8988T (cell line): ENCODE measurements at places on chromosomes 4 and X.

DNA sequence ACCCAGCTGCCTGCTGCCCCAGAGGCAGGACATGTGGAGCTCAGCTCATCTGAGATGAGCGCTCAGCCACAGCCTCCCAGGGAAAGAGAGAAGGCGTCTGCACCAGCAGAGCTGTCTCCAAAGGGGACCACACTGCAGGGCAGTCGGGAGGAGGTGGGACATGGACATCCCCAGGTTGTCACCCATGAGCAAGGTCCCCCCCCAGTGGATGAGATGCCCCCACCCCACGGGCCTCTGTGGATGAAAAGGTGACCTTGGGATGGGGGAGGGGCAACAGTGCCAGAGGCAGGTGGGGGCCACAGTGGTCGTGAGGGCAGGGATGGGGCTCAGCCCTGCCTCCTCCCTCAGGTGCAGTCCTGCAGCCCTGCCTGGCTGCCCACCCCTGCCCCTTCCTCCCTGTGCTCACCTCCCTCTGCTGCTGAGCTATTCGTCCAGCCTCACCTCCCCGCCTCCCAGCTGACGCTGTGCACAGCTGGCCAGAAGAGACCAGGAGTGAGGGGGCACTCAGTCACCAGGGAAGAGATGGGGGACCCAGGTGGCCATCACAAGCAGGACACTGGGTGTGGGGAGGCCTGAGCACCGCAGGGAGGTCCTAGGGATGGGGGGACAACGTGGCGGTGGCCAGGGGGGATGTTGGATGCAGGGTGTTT is 9.3 kb downstream of the NKX1-1 start:
- peak; percentile 21 for DNase-seq

- DNase-seq, result no peak
These were observed 340.1 kb upstream of the NR3C2 start for GRCh38 chr4:148782284-148782683.

- no peak for DNase-seq
These were observed 106.5 kb downstream of the CPZ start for GRCh38 chr4:8699063-8699385.

DNA sequence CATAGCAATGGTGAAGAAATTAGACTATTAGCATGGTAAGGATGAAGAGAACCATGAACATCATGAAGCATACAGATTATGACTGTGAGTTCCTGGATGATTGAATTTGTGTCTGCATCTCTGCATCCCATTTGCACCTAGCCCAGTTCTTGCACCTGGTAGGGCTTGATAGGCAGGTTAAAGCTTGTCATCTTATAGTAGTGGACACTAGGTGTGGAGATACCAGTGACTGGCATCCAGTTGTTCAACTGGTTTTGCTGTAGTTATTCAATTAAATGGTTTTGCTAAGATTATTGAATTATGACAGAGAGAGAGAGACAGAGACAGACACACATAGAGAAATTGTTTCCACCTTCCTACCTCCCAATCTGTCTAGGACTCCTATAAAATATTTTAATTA is 5.0 kb downstream of the ADH7 start:
- DNase-seq, result no peak

DNA sequence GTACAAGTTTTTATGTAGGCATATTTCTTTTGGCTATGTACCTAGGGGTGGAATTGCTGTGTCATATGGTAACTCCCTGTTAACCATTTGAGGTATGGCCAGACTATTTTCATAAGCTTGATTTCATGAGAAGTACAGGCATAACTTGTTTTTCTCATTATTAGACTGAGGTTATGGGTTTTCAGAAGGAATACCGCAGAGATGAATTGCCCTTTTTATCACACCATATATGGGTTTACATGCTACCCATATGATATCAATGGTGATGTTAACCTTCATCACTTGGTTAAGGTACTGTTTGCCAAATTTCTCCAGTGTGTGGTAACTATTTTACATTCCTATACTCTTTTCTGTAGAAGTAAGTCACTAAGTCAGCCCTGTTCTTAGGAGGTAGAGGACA is 23.5 kb downstream of the RAB40A start:
- DNase-seq, result no peak

- no peak for DNase-seq
These were observed 63.6 kb downstream of the KIF4A start for GRCh38 chrX:70353514-70353913.

DNA sequence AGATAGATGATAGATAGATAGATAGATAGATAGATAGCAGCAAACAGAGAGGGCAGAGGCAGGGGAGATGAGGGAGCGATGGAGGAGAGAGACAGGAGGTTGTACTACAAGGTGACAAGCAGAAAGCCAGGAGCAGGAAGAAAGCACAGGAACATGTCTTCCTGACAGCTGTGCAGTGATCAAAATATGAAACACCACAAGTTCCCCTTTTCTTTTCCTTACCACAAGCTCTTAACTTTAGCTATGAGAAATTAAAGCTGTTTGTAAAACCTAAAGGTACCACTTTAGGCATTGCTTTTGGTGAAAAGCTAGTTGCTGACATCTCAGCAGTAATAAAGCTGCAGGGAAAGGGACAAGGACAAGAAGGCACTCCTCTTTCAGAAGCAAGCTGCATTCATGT is 9.1 kb upstream of the MAGED4B start:
- DNase-seq, result no peak

- no peak for DNase-seq
These were observed 22.1 kb upstream of the SMIM14 start for GRCh38 chr4:39660757-39661156.

- peak; percentile 7 for DNase-seq
These were observed 90.2 kb downstream of the CXCL13 start for GRCh38 chr4:77695774-77696173.

DNA sequence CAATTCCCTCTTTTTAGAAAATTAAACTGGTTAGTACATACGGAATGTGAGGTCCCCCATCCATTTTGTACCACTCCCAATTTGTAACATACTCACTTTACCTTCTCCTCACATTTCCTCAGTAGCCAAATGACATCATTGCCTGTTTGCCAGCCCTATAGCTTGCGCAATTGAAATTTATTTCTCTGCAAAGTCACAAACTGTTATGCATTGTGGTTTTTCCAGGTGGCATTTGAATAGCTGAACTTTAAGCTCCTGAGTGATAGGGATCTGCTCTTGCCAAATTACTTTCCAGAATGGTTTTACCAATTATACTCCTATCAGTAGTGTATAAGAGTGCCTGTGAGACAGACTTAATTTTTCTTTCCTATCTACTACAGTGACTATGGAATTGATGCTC is 7.7 kb downstream of the COL4A5 start:
- no peak for DNase-seq

GRCh38 chr4:71608678-71609071 is 175.2 kb downstream of the GC start:
- DNase-seq, result no peak

DNA sequence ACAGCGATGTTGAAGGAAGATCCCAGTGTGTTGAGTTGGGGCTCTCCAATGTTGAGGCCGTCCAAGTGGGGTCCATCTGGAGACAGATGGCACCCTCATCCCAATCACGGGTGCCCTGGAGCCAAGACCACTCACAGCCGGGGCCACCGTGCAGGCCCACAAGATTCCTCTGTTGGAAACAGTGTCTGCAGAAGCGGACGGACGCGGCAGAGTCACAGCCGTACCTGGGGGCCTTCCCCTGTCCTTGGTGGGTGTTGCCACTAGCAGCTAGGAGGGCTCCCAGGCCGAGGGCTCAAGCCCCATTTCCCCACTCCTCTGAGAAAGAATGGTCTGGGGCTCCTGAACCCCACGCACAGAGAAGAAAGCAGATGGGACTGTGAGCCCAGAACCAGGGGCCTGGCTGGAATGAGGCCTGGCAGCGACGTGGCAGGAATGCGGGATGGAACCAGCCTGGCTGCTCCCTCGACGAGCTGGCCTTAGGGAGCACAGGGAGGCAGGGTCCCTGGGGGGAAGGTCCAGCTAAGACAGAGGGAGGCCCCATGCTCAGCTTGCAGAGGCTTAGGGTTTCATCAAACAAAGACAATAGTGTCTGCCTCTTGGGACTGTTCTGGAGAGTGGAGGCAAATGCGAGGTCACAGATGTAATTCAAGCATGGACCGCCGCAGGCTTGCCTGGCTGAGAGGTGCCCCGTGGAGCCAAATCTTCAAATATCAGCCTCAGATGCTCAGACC is 228.9 kb downstream of the AFAP1 start:
- no peak for DNase-seq

DNA sequence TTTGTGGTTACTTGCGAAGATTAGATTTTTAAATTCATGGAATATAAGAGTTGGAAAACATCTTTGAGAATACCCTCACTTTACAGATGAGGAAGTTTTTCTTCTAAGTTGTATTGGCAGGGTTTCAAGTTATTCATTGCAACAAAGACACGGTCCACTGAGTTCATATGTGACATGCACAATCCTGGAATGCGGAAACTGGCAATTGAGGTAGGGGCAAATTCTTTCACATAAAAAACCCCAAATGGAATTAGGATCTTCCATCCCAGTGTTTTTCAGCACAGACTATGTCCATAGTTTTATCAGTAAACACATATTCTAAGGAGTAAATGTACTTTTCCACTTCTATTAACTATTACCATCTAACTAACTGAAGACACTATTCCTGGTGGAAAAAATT is 81.8 kb upstream of the NAP1L5 start:
- DNase-seq, result no peak

GRCh38 chr4:142126890-142127497 is 490.6 kb downstream of the IL15 start:
- DNase-seq, result no peak

GRCh38 chr4:126890994-126891393 is 741.8 kb upstream of the INTU start:
- DNase-seq, result no peak

DNA sequence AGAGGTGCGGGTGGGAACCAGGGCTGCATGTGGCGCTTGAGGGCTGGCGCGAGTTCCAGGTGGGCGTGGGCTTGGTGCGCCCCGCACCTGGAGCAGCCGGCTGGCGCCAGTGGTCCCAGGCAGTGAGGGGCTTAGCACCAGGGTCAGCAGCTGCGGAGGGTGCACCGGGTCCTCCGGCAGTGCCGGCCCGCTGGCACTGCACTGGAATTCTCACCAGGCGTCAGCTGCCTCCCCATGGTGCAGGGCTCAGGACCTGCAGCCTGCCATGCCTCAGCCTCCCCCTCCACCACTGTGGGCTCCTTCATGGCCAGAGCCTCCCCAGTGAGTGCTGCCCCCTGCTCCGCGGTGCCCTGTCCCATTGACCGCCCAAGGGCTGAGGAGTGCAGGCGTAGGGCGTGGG is 174.0 kb downstream of the ADAM29 start:
- no peak for DNase-seq

DNA sequence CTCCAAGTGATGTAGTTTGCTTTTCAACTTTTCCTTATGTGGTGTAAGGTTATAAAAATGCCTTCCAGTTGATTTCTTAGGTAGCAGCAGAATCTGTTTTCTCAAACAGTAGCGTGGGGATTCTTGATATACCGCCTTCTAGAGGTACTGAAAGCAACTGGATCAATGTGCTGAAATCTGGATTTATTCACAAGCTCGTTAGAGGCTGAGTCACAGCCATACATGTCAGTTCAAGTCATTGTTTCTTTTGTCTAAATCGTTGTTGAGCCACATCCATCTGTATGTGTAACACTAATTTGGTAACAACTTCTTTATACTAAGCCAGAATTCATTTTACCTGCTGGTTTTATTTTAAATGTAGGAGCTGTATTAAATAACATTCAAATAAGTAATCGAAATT is 200.0 kb upstream of the MAD2L1 start:
- no peak for DNase-seq

- DNase-seq, result no peak
These were observed 930.7 kb downstream of the CCSER1 start for GRCh38 chr4:91057871-91058270.

DNA sequence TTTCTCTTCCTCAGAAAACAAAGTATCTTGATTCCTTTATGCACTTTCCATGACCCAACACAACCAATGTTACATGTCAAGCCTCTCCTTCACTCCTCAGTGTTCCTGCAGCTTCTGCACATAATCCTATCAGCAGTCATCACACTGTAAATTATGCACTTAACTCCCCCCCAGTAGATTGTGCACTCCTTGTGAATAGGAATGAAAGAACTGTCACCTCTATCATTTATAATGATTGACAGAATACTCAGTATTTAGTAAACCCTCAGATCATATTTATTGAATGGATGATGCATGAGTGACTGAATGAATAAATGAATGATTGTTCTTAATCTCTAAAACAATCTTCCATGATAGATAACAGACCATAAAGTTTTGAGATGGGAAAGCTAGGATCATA is 253.3 kb downstream of the HS3ST1 start:
- no peak for DNase-seq

- DNase-seq, result no peak
These were observed 589.7 kb downstream of the SPRY1 start for GRCh38 chr4:123986268-123986798.

DNA sequence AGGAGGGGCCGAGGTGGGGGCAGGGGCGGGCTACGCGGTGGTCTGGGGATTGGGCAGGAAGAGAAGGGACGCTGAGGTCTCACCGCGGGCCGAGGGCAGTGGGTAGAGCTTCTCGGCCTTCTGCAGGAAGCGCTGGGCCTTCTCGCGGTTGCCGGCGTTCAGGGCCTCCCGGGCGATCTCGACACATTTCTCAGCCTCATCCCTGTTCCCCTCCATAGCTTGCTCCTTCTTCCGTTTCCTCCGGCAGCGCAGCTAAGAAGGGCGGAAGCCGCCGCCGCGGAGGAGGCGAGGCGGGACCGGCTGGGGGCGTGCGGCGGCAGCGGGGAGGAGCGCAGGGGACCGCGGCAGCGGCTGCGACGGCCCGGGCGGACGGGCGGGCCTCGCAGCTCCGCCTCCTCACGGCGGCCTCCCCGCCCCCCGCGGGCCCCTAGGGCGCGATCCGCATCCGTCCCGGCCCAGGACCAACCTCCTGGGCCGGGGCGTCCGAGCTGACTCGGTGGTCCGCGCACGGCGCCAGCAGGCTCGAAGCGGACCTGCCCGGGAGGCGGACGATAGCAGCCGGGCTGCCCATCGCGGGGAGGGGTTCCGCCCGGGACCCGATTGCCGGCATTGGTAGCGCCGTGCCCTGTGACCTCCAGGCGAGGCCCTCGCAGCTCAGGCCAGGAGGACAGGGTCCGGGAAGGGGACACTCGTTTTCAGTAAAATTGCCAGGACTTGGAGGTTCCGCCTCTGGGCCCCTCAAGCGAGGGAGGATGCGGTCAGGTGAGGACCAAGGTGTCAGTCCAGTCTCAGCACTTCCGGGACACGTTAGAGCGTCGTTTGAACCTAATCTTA is at the start of gene DNAJB14:
Gene DNAJB14 (minus strand): TSS at position 263 of the 834 bp plus-strand sequence. CDS start 47 bp downstream, at position 216.
- peak; percentile 60 for DNase-seq

DNA sequence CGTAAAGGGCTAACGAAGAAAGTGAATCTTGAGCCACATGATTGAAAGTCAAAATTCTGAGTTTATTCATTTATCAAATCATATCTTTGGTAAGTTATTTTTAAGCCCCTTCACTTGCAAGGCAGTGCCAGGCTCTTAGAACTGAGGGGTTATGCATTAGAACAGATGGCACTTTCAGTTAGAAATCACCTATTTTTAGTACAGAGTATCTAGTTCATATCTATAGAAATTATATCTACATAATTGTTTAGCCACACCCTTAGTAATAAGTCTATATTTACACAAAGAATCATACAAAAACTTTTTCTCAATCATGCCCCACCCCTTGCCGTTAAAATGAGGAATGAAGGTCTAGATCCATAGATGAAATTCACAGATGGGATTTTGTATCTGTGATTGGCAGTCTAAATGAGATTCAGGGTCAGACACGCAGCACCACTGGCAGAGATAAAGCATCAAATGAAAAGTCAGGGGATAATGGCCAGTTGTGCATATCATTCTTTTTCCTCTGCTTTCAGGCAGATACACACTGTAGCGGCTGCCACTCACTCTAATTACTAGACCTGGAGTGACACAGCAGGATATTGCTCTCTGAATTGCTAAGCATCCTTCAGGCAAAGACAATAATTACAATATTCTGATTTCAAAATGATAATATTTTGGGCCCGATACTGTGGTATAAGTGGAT is 440.5 kb downstream of the MAPK10 start:
- DNase-seq, result no peak
